Stimulated activated naive B cell treated with anti-CD40 and anti-IgM and Interleukin-4, amounts not matched to agents 10 μg/mL and 1 μg/mL and 100 μg/mL, for 72 hours (primary cell): ENCODE measurements at places on chromosomes 4 and X.
A peak's percentile ranks its signal among the peaks of the same experiment; 100 is the strongest.

GRCh38 chr4:132587626-132588025, 561.5 kb upstream of the PCDH10 start:
- DNase-seq = no peak

GRCh38 chr4:89823416-89823815, 13.5 kb downstream of the SNCA start:
- DNase-seq = no peak

DNA sequence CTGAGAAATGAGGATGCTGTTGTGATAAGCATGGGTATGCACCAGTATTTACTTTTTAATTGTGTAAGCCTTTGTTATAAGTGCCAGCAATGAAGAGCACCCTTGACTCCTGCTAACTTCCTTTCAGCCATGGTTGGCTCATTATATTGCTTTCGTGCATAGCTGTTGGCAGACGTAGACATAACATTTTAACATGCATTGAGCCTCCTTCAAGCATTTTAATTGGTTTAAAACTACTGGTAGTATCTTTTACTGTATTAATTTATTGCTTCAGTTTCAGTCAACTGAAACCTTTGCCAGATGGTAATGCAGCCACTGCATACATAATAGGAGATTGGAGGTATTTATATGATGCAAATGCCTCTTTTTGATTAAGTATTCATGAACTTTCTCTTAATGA, 1285.4 kb downstream of the PCDH18 start:
- no peak for DNase-seq

DNA sequence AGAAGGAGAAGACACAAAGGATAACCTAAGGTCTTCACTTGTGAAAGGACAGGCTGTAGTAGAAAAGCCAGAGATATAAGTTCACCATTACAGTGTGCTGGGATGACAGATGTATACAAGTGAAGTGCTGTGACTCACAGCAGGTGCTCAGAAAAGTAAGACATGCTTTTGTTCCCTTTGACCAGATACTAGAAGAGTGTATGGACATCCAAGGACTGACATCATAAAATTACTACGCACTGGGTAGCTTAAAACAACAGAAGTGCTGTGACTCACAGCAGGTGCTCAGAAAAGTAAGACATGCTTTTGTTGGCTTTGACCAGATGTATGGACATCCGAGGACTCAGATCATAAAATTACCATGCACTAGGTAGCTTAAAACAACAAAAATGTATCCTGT, 61.6 kb upstream of the BTC start:
- DNase-seq = no peak

DNA sequence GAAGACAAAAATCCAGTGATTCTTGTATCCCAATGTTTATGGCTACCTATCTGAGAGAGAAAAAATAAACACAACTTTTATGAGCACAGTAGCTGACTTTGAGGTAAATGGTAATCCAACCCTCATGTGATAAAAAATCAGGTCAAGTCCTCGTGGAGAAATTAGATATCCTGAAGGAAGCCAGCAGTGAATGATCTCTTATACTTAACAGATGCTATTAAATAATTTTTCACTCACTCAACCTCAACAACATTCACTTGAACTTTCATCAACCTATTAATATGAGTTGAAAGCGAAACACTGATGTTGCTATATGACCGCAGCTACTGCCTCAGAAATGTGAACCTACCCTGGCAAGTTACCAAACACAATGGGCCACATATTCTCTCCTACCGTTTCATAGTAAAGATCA, 105.4 kb downstream of the GPC3 start:
- DNase-seq = no peak

GRCh38 chr4:165319030-165319429, 8.4 kb upstream of the MSMO1 start:
- DNase-seq = no peak

DNA sequence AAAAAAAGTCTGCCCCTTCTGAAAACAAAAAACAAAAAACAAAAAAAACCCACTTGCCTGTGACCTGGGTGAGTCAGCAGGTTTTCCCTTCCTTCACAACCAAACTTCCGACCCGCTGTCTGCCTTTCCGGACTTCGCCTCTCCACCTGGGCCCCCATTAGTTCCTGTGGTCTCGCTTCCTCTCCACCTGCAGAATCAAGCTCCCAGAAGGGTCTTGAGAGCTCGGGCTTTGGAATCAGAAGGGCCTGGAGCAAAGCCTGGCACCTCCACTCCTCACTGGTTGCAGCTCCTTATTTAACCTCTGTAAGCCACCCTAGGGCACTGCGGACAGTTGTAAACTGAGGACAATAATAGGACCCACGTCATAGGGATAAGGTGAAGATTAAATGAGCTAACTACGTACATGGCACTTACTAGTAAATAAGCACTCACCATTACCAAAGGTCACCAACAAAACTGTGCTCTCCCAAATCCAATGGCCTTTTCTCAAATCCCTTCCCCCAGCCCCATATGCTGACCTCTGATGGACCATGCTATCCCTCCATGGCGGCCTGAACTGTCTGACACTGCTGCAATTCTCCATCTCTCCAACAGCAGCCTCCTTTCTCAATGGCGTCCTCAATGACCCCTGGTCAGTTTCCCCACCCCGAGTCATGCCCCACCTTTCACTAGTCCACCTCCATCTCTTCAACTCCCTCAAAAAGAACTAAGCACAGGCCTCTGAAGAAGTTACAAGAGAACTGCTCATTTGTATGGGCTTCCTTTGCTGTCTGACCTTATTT, 64.2 kb downstream of the IRF2 start:
- no peak for DNase-seq

- DNase-seq = peak; percentile 36
Measured at GRCh38 chr4:57426779-57427395, 316.7 kb upstream of the IGFBP7 start.

DNA sequence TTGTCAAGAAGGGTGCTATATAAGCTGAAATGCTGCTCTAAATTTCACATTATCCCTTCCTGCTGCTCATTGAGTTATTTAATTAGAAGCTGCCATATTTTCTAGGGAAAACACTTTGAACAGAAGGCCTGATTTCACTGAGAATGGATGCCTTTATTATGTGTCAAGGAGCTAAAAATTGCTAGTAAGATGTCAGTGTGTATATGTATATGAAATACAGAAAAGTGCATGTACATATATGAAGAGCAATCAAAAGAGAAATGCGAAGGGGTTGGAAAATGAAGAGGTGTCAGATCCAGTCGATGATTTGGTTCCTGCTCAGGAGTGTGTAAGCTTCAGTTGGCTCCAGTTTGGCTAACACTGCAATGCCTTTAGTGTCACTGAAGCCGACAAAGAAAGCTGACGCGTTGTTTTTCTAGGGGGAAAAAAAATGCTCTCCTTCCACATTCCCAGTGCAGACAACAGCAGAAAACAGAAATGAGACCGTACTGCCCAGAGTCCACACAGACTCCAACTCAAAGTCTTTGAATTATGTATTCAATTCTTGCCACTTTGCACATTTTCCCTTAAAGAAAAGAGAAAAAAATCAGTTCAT, 154.2 kb downstream of the NHS start:
- no peak for DNase-seq

DNA sequence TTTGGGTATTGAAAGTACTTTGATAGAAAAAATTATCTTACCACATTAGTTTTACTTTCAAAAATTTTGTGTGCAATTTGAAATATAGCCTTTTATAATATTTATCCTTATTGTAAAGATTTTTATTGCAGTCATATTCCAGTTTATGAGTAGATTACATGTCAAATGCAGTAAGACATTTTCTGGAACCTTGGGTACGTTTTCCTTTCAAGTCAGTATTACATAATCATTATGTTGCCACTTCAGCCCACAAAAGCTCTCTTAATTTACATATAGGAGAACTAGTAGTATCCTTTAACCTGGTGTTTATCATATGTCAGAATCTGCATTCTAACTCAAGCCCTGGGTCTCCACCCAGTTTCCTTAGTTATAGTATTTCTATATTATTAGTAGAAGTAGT, 98.5 kb downstream of the CENPC start:
- no peak for DNase-seq

- DNase-seq = peak; percentile 14
Measured at GRCh38 chrX:41009850-41010846, 75.1 kb upstream of the USP9X start.

GRCh38 chr4:100933628-100934027, 413.7 kb downstream of the PPP3CA start:
- DNase-seq = no peak

GRCh38 chrX:16851421-16851820, 18.7 kb downstream of the RBBP7 start:
- no peak for DNase-seq

- no peak for DNase-seq
Measured at GRCh38 chrX:69196666-69197065, 31.4 kb upstream of the PJA1 start.

GRCh38 chrX:136475236-136475635, 12.5 kb upstream of the BRS3 start:
- no peak for DNase-seq

DNA sequence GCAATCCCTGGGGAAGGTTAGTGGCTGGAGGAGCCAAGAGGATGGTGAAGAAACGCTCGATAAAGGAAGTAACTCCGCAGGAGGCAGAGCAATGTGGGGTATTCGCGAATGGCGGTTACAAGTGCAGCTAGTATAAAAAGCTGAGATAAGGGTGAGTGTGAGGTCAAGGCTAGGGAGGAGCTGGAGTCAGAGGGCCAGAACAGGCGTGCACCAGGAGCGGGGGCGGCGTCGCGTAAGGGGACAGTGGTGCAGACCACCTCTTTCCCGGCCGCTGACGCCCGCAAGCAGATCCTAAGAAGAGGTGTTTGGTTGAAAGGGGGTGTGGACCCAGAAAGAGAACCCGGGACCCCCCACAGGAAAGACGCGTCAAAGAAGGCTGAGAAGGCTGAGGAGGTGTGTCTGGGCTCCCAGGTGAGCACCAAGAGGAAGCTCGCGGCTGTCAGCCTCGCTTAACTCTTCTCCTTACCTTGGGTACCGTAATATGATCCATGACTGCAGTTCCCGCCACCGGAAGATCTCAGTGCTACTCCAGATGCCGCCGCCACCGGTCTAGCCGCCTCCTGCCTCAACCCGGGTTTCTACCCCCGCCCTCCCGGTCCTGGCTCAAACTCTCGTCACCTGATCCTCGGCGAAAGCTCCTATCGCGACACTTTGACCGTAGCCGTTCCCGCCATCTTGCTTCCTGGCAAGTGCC, at the start of gene MTMR8:
Gene MTMR8, minus strand, starts transcription at position 579 of the 694 bp plus-strand sequence. Its CDS starts 89 bp downstream, at position 490.
- DNase-seq = peak; percentile 66

GRCh38 chr4:26484032-26484515, 6.2 kb downstream of the CCKAR start:
- no peak for DNase-seq

- DNase-seq = no peak
Measured at GRCh38 chrX:115972717-115973116, 197.8 kb upstream of the AGTR2 start.

DNA sequence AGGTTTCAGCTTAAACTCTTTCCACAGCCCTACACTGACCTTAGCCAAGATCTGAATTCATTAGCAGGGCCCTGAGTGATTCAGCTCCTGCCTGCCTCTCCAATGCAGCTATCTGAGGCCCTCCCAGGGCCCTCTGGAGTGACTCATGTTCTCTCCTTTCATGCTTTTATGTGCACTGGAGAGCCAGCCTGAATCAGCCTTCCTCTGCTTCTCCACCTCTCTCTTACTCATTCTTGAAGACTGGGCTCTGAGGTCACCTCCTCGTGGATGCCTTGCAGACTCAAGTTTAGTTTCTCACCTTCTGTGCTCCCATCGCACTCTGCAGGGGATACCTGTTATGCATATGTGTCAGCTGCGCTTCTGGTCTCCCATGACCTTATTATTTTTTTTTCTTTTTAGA, 3.1 kb upstream of the OCIAD2 start:
- no peak for DNase-seq

GRCh38 chr4:88630756-88631155, 38.5 kb downstream of the HERC3 start:
- DNase-seq = no peak

- DNase-seq = no peak
Measured at GRCh38 chr4:133000012-133000411, 149.1 kb upstream of the PCDH10 start.

GRCh38 chr4:53847965-53848364, 216.4 kb downstream of the CHIC2 start:
- DNase-seq = no peak

- DNase-seq = no peak
Measured at GRCh38 chr4:11039634-11040131, 355.1 kb upstream of the CLNK start.

- no peak for DNase-seq
Measured at GRCh38 chr4:2887343-2887742, 43.7 kb downstream of the ADD1 start.

- no peak for DNase-seq
Measured at GRCh38 chr4:7120341-7120740, 52.5 kb upstream of the GRPEL1 start.

- no peak for DNase-seq
Measured at GRCh38 chr4:99763635-99764101, 53.0 kb upstream of the DAPP1 start.

GRCh38 chrX:70432936-70433847, 10.1 kb downstream of the GDPD2 start:
- no peak for DNase-seq
